ENCODE measurements at places on chromosomes 16 and 17.
A peak's percentile ranks its signal among the peaks of the same experiment; 100 is the strongest.

DNA sequence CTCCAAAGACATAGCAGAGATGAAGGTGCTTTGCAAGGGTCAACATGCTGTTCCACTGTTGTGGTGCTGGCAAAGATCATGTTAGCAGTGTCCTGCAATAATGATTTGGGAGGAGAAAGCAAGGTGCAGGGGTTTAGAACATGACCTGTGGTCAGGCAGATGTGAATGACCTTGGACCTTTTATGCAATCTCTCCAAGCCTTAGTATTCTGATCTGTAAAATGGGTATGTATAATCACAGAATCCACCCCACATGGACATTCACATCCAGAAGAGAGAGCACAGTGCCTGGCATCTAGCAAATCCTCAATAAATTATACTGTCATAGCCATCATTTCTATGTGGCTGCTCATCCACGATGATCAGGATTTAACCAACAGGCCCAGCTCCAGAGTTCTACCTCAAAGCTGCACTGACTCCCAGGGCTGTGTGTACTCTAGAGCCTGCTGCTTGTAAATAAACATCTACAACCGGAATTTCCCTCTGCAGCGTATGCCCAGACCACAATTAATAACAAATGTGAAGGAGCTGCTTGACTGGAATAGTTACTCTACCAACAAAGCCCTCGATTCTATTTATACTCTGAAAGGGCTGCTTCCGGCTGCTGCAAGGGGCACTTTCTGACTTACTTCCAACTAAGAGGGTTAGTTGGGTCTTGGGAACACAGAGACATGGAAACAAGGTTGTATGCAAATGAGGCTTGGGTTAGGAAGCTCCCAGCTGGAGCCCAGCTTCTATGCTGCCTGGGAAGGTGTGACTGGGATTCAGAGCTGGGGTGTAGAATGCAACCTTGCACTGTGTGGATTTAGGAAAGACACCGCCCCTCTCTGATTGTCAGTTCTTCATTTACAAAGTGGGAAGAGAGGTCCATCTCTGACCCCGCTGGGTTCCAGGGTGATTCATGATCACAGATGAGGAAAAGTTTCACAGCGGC lies 265.2 kb downstream of the XYLT1 start:
- no peak for DNase-seq

DNA sequence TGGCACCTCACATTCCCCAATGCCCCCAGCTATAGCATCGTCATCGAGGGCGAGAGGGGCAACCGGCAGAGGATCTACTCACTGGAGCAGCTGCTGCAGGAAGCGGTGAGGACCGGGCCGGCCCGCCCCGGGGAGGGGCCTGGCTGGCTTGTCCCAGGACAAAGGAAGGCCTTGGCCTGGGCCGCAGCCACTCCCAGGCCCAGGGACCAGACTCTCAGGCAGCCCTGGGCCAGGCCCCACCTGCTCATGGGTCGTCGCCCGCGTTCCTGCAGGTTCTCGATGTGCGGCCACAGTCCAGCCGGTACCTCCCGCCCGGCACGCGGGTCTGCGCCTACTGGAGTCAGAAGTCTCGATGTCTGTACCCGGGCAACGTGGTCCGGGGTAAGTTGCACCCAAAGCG lies 53.4 kb downstream of the ACTG1 start:
- DNase-seq = no peak

DNA sequence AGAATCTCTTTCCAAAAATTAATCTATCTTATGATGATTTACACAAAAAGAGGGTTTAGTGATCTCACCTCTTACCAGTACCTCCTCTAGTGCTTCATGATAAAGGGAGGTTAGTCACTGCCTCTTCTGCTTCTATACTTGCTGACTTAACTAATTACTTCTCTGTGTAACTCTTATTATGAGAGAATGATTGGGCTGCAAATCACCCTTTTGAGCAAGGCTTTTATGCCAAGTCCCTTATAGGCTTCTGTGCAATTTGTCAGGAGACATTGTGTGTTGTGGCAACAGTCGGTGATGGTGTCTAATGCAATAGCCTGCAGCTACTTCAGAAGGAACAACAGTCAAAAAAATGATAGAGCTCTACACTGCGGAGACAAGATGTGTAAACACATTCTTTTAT lies 1568.1 kb upstream of the GOT2 start:
- no peak for DNase-seq

GRCh38 chr16:84029297-84030047 lies 13.1 kb downstream of the SLC38A8 start:
- DNase-seq = no peak

DNA sequence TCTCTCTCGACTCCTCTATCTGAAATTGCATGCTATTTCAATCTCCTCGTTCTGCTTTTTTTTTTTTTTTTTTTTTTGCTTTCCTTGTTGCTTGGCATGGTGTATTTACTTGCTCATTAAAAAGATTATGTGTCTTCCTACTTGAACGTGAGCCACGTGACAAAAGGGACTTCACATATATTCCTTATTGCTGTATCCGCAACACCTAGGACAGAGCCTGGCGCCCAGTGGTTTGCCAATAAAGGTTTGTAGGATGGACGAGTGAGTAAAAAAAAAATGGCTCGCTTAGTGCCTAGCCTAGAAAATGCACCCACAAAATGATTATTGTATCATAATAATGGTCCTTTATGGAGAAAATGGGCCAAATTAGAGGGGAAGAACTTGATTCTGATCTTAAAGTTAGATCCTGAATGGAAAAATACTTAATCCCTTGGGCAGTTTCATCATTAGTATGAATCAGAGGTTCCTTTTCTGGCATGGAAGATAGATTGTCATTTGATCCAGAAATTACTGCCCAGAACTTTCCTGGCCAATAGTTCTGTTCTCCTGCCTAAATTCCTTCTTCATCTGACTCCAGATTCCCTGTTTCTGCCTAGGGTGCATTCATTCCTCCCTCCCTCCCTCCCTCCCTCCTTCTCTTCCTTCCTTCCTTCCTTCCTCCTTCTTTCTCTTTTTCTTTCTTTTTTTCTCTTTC lies 13.6 kb upstream of the TMEM220 start:
- no peak for DNase-seq

GRCh38 chr16:35525979-35526590 lies 2066.7 kb downstream of the TP53TG3F start:
- no peak for DNase-seq

GRCh38 chr17:7191571-7192270 lies 12.6 kb upstream of the ASGR1 start:
- peak; percentile 52 for DNase-seq
